ENCODE measurements at places on chromosomes 5 and 9. TPM values are rescaled to one million over a fixed set of nuclear protein-coding genes. Genes with fewer than 3 reads are reported as not detected.

GRCh38 chr9:8725635-8726034, 926.1 kb upstream of the DMAC1 start:
- DNase-seq: no peak

Gene FOCAD
- 73.9 TPM for total RNA-seq

Gene GNAQ
- total RNA-seq: 63.6 TPM

GRCh38 chr5:7209658-7210057, 186.3 kb upstream of the ADCY2 start:
- DNase-seq: no peak

DNA sequence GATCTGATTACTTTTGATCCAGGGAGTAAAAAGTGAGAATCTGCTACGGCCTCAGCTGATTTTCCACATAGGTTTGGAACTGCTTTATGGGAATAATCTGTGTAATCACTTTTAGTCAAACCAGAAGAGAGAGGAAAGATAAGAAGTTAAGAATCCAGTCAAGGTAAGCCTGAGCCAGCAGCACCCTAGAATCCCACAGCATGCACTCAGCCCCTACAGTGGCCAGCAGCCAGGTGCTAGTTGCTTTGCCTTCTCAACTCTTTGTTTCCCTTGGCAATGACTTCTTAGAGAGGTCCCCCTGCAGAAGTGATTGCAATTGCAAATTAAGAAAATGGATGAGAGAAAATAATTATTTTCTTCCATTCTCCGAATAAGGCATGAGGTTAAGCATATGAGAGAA, 59.7 kb upstream of the TMED7 start:
- no peak for DNase-seq

Gene DAPK1
- under 0.01 TPM for total RNA-seq

- no peak for DNase-seq
Measured at GRCh38 chr9:125747053-125747764, at the start of gene PBX3. TSS of gene PBX3 (plus strand) at chr9:125747373.

DNA sequence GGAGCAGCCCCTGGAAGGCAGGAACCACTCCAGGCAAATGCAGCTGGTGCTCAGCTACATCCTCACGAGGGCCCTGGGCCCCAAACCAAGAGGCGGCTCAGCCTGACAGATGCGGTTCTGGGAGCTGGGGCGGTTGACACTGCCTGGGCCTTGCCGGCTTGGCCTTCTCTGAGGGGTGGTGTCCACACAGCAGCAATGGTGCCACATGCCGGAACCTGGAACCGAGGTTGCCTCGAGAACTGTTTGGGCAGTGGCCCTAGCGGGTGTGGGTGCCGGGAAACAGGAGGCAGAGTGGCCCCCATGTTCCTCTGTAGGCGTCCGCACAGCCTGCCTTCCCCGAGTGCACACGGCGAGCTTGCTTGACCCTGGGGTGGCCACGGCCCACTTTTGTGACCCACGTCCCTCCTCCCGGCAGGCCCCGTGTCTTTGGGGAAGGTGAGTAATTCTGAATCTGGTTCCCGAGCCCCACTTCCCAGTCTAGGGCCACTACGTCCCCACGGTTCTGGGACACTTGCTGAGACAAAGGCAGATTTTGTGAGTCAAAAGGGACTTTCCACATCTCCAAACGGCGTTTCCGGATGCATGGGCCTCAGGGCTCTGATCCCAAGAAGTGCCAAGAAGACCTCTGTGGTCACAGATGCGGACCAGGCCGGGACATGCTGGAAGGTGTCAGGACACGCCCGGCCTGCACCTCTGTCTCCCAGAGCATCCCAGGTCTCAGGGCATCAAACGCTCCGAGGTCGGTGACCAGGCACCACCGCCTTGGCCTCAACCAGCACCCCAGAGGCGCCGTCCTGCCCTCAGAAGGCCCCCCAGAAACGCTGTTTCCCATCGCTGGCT, 27.7 kb upstream of the SLC12A7 start:
- no peak for DNase-seq

DNA sequence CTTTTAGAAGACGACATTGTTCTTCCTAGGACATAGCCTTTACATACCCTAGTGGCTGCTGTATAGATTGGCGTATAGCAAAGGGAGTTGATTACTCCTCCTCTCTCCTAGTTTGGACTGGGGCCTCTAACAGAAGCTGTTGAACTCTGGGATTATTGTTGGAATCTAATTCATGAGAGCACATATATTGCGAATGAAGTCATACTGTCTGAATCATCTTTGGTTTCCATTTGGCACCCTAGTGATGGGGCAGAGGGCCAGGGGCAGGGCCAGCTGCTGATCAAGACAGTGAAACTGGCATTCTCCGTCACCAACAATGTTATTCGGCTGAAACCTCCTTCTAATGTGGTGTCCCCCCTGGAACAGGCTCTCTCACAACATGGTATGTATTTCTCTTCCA, 40.3 kb downstream of the NUP188 start:
- peak; percentile 80 for DNase-seq

Gene ADGRD2
- not detected for total RNA-seq

Gene FOXD4
- not detected for total RNA-seq

DNA sequence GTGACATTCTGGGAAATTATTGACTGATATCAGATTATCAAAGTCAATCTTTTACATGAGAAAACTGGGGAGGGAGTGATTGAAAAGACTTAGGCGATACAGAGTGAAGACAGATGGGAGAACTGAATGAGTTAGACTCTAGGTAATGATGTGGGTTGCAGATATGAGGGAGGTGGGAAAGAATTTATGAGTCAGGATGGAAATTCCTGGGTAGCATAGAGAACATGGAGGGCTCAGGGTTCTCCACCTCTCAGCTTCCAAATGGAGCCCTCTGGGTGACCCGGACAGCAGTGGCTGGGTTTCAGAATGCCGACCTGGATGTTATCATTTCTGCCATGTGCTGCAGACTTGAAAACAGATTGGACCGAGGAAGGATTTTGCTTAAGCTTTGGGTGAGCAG, 75.4 kb upstream of the SHB start:
- peak; percentile 70 for DNase-seq

- DNase-seq: peak; percentile 95
Measured at GRCh38 chr5:177537389-177538361, 16.7 kb downstream of the FAM193B start.
